NK-92 treated with Interleukin-12 subunit alpha and Interleukin-12 subunit beta, amount 100 ng/mL, for 24 hours (cell line): ENCODE measurements at places on chromosomes 1 and 21.

GRCh38 chr1:96510911-96511310, 210.7 kb upstream of the PTBP2 start:
- DNase-seq = no peak

DNA sequence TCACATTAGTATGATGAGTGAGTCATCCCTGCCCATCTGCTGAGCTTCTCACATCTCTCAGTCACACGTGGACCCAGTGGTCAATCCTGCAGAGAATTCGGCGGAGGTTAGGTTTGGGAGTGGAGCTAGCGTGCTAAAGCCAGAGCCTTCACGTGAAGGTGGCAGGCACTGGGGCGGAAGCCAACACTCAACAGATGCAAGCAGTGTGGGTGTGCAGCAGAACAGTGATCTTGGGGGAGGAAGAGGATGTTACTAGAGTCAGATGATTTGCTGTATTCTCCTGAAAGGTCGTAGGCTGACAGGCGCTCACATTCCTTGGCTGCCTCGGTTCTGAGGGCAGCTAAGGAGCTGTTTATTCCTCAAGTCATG, 6.7 kb downstream of the C1orf115 start:
- DNase-seq = no peak

GRCh38 chr1:84888753-84889152, 4.3 kb downstream of the LPAR3 start:
- DNase-seq = peak; percentile 40

DNA sequence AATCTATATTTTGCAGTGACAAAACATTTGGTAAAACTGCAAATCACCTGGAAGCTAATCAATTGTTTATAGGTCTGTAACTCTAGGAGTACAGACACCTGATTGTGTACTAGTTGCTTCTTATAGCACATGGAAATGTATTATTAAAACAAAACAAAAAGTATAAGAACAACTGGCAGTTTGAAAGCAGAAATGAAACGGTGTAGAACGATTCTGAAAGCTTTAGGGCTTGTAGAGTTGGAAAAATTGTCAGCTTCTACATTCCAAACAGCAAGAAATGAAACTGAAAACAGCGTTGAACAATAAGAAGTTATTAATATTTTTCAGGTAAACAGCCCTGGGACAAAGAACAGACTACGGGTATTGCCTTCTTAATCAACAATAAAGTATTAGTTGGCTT, 273.3 kb downstream of the OLFM3 start:
- no peak for DNase-seq

- DNase-seq = no peak
These were observed 6.1 kb downstream of the NUP210L start for GRCh38 chr1:154148807-154149206.
